Activated B cell treated with CpG ODN at 0.5 μM for 24 hours (primary cell): ENCODE measurements at places on chromosomes 13 and 19. TPM values are rescaled to one million over a fixed set of nuclear protein-coding genes. Genes with fewer than 3 reads are reported as not detected.

PRDX2 gene
- total RNA-seq: 53.1 and 55.6 TPM in 2 replicates

DNA sequence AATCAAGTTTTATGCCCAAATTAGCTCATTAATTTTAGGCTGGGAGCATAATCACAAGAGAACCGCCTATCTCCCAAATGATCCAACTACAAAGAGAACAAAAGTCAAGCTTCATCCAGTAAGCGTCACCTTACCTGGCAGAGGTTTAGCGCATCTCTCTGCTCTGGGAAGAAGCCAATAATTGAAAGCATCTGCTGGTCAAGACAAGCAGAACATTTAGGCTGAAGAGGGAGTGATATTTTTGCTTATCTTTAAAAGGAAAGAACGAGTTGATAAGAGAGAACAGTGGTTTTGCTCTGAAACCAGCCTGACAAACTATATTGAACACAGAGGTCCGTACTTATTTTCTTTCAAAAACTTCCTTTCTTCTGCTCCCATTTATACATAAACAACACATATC is 242.1 kb downstream of the ENOX1 start:
- no peak for DNase-seq

GRCh38 chr13:51321836-51322235 is 17.7 kb upstream of the SERPINE3 start:
- DNase-seq: no peak

DAND5 gene
- not detected in 2 replicates for total RNA-seq

DNA sequence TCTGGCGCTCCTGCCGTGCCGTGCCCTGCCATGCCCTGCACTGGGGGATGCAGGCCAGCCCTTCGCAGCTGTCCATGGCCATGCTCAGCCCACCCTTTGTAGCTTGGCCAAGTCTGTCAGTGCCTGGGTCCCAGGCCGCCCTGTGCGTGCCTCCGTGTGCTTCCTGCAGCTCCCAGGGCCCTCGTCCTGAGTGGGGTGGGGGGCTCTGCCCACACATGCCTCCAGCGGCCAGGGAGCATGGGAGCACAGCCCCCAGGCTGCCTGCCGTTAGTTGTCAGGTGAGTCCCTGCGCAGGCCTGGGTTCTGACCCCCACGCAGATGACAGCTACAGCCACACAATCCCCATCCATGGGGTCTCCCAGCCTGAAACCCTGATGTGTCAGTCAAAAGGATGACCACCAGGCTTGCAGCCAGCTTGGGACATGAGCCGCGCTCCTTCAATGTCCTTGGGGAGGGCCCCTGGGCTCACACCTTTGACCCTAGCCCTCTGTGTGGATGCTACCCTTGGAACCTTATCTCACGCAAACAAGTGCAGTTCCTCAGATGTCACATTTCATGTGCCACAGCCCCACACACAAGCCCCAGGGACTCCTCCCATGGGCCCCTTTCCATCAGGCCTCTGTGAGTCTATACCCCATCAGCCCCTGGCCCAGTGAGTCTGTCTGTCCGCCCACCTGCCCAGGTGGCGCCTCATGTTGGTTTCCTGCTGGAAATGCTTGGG is 24.5 kb downstream of the TMED1 start:
- DNase-seq: no peak

- no peak for DNase-seq
Measured at GRCh38 chr13:45953082-45953481, 99.5 kb downstream of the ZC3H13 start.

DNA sequence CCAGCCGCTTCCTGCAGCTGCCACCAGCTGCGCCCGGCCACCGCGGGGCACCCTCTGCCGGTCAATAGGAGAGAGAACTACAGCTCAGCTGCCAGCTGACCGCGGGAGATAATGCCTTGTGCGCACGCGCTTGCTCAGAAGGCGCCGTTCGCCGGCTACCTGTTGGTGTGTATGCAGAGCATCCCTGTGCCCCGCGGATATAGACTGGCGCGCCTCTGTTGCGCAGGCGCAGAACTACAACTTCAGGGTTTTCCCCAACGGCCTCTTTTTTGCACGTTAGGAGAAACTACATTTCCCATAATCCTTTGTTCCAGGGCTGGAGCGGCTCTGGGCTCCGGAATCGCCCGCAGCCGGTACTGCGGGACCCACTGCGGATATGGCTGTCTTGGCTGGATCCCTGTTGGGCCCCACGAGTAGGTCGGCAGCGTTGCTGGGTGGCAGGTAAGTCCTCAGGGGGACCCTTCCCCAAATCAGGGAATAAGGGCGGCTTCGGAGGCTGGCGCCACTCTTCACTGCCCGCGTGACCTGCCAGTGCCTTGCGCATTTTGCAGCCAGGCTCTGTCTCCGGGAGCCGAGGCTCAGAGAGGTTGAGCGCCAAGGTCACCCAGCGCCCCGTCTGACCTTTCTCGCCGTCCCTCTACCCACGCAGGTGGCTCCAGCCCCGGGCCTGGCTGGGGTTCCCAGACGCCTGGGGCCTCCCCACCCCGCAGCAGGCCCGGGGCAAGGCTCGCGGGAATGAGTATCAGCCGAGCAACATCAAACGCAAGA is at the start of gene MRPL34:
Gene MRPL34, plus strand, starts transcription at position 356 of the 768 bp plus-strand sequence. Its CDS starts 21 bp downstream, at position 377.
- DNase-seq: peak; percentile 88

- DNase-seq: no peak
Measured at GRCh38 chr19:53519446-53519845, 18.5 kb upstream of the ZNF331 start.

DNA sequence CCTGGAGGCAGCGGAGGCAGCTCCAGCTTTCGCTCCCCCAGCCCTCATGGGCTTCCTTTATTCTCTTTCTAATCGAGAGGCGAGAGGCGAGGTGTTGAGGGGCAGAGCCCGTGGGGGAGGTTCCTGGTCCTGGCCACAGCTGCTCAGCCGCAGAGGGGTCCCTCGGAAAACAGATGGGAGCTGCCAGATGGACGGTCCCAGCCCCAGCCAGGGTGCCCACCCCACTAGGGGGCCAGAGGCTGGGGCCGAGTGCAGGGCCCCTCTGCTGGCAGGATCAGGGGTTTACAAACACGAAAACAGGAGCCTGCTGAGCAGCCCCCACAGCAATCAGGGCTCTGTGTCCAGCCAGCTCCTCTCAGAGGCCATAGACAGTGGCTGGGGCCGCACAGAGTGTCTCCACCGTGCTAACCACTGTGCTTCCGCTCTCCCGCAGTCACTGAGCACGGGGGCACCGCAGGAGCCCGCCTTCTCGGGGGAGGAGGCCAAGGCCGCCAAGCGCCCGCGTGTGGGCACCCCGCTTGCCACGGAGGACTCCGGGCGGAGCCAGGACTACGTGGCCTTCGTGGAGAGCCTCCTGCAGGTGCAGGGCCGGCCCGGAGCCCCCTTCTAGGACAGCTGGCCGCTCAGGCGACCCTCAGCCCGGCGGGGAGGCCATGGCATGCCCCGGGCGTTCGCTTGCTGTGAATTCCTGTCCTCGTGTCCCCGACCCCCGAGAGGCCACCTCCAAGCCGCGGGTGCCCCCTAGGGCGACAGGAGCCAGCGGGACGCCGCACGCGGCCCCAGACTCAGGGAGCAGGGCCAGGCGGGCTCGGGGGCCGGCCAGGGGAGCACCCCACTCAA is 182.2 kb downstream of the KDM4B start:
- no peak for DNase-seq

GRCh38 chr19:5672708-5673459 is 7.4 kb downstream of the MICOS13 start:
- no peak for DNase-seq

DNA sequence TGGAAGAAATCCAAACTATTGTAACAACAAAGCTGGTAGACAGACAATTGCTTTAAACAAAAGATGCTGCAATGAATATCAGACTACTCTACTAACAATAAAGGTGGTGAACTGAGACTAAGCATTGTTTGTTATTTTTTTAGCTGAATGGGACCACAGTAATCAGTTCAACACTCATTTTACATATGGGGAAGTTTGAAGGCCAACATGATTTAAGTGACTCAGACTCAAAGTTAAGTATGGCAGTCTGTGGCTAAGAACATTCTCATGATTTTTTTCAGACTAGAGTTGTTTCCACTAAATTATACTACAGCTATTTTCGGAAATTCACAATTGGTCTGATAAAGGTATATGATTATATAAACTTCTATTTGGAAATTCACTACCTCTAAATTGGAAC is 10.4 kb downstream of the EXOSC8 start:
- DNase-seq: no peak

GRCh38 chr19:14381689-14382474 is 638 bp downstream of the ADGRE5 start:
- DNase-seq: no peak

GRCh38 chr13:66950666-66951065 is 279.5 kb downstream of the PCDH9 start:
- DNase-seq: no peak

FCER2 gene
- 191 and 193 TPM in 2 replicates for total RNA-seq

- DNase-seq: no peak
Measured at GRCh38 chr13:20191311-20192157, 1.2 kb downstream of the GJB2 start.

SHISA2 gene
- total RNA-seq: not detected in 2 replicates

TNFSF11 gene
- 0.34 and 0.60 TPM in 2 replicates for total RNA-seq

DNA sequence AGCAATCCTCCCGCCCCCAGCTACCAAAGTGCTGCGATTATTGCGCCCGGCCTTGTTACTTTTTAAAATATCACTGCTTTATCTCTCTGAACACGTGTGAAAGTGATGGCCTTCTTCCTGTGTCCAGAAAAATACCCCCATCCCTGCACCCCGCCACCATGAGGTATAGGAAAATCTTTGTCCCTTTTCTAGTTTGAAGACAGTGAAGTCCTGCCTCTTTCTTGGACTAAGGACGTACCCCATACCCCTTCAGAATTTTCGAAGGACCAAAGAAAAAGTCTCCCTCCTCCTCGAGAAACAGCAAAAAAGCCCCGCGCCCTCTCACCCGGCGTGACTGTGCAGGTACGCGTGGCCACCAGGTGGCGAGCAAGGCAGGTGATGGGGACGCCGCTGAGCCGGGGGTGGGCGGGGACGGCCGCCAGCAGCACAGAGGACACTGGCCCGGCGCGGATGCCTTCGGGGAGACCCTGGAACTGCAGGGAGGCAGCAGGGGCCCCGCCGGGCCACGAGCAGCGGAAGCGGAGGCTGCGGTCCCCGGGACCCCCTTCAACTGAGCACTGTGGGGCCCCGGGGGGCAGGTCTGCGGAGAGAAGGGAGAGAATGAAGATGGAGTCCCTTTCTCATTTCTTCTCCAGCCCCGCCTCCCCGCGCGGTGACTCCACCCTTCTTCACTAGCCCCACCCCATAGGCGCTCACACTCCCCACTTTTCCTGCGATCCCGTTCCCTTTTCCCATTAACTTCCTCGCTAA is 3.2 kb downstream of the VSIG10L start:
- DNase-seq: peak; percentile 83

- DNase-seq: peak; percentile 66
Measured at GRCh38 chr19:48858984-48859710, 9.3 kb downstream of the PLEKHA4 start.

ZIM2 gene
- total RNA-seq: not detected in 2 replicates

DNA sequence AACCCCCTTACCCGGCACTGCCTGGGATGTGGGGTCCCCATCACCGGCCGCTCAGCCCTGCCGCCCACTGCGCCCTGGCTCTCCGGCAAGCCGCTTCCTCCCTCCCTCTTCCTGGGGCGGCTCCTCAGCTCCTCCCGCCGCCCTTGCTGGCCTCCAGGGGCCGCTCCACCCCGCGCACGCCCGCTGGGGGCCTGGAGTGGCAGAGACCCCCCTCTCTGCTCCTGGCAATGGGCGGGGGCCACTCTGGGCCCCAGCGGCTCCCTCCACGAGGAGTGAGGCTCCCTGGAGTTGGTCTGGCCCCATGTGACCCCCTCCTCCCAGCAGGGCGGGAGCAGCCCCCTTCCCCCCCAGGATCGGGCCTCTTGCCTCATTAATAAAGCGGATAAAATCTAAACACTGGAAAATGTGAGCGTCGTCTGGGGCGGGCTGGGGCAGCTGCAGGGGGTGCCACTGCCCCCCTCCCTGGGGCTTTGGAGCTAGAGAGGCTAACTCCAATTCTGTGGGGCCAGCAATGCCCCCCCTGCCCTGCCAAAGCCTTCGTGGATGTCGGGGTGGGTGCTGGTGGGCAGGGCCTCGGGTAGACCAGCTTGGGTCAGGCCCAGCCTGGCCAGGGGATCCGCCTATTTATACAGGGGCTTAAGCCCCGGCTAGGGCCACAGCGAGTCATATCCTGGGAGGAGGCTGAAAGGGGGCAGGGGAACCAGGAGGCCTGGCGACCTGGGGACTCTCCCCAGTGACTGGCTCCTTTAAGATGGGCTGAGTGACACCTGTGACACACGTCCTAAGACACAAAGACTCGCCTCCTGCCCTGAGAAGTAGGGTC is at the start of gene PTGER1:
Gene PTGER1, minus strand, starts transcription at position 104 of the 823 bp plus-strand sequence. CDS start 1,034 bp downstream, outside the sequence.
- no peak for DNase-seq

PEX11G gene
- total RNA-seq: 0.61 and 1.0 TPM in 2 replicates

- DNase-seq: no peak
Measured at GRCh38 chr19:41646589-41647204, 19.8 kb upstream of the CEACAM4 start.

GRCh38 chr19:10283301-10284064 is 3.3 kb upstream of the ICAM4 start:
- DNase-seq: no peak

- no peak for DNase-seq
Measured at GRCh38 chr13:37475966-37476365, 122.6 kb downstream of the POSTN start.

APOC4 gene
- not detected in 2 replicates for total RNA-seq

C13orf42 gene
- not detected in 2 replicates for total RNA-seq

HCST gene
- 2.9 and 3.5 TPM in 2 replicates for total RNA-seq

- DNase-seq: peak; percentile 73
Measured at GRCh38 chr19:44689290-44690130, 9.4 kb upstream of the CEACAM16 start.

DNA sequence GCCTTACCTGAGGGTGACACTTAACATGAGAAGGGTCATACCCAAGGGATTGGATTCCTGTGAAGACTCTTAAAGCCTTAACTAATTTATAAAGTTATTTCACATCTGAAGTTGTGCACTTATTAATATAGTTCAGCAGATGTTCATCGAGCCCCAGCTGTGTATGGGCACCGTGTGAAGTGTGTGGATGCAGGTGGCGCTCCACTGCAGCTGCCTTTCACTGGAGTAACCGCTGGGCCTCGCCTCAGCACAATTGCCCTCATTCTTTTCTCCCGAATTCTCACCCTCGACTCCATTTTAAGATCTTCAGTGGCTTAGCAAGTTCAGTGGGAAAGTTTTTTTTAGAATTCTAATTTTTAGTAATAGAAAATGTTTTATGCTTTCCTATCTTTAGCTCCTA is 66.2 kb downstream of the DPY19L3 start:
- DNase-seq: no peak

GRCh38 chr13:30116379-30116778 is 191.0 kb downstream of the KATNAL1 start:
- no peak for DNase-seq
